ENCODE measurements at places on chromosomes 5 and 9.

- no peak for DNase-seq
These were observed 1.6 kb upstream of the TNPO1 start for GRCh38 chr5:72814864-72815263.

GRCh38 chr5:104347119-104347708, 784.6 kb upstream of the NUDT12 start:
- no peak for DNase-seq

- peak; percentile 44 for DNase-seq
These were observed 1.3 kb downstream of the MACIR start for GRCh38 chr5:103259705-103260355.

DNA sequence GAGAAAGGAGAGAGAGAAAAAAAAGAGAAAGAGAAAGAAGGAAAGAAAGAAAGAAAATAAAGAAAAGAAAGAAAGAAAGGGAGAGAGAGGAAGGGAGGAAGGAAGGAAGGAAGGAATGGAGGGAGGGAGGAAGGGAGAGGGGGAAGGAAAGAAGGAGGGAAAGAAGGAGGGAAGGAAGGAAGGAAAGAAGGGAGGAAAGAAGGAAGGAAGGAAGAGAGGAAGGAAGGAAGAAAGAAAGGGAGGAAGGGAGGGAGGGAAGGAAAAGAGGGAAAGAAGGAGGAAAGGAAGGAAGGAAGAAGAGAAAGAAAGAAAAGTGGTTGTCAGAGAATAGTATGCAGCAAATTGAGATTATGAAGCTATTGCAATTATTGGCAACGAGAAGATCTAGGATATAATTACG, 49.9 kb upstream of the NIPBL start:
- DNase-seq, result no peak

DNA sequence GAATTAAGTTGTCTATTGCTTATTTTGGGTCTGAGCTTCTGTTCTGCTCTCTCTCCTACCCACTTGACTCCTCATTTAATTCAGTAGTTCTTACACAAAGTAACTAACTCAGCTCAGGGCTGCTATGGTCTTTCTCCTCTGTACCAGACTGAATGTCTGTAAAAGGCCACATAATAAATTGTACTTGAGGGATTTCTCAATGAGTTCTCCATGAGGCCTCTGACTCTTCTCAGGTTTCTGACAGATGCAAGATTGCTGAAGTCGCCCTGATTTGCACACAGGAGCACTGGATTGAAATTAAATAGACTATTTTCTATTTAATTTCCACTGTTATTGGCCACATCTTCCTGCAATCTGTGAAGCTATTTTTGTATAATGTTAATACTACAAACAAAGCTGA, 2.9 kb downstream of the IQGAP2 start:
- DNase-seq, result no peak

GRCh38 chr9:86575825-86576525, 221.8 kb upstream of the TUT7 start:
- DNase-seq, result no peak

DNA sequence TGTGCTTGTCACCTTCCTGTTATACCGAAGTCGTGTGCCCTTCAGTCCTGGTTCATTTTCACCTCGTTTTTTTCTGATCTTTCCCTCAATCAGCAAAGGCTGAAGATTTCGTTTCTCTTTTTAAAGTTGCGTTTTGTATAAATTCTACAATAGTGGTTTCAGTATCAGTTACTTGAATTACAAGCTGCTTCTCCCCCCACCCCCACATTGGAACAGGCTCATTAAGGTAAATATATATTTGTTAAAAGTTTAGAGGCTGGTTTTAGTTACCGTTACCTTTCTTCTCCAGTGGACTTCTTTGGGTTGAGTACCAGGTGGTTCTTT, 881 bp downstream of the SUB1 start:
- DNase-seq, result no peak

DNA sequence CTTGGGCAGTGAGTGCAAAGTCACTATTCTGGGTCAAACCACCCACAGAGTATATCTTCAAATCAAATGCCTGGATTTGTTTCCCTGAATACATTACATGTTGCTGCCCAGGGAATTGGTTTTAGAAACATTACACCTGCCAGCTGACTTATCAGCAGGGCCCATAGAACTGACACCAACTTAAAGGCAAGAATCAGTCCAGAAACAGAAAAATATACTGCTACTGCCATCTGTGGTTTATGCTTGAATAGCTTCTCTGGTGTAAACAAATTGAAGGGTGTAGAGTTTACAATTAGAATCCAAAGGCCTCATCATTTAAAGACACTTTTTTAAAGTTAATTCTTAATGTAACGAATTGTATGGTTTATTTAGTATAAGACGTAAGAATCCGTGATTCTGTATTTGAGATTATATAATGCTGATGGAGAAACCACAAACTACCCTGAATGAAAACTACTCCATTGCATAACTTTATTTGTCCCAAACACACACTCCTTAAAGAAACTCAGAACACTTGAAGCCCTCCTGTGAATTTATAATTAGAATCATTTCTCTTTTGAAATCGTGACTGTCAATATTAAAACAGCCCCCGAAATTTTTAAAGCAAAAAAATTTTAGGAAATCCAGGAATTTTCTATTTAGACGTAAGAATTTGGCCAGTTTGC, 6.2 kb downstream of the NR6A1 start:
- no peak for DNase-seq

- peak; percentile 60 for DNase-seq
These were observed 48.1 kb downstream of the THBS4 start for GRCh38 chr5:80083101-80083890.

- peak; percentile 75 for DNase-seq
These were observed 65.2 kb downstream of the SREK1 start for GRCh38 chr5:66209350-66209749.

GRCh38 chr5:14491015-14491915, 90.3 kb upstream of the OTULINL start:
- DNase-seq, result no peak

DNA sequence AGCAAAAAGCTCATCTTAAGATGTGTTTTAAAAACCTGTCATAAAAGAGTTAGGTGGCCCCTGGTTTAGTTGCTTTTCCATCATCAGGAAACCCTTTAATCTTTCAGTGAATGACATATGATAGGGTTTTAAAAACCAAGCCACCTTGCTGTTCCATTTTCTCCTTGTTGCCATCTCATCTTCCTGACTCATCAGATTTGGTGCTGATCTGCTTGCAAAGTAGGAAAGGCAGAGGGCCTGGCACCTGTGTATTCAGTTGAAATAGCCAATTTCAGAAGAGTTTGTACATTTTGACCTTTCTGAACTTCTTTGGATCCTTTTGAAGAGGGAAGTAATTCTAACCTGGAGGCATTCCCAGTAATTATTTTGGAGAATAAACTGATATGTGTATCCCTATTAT, 272.7 kb downstream of the CD180 start:
- no peak for DNase-seq

GRCh38 chr5:99272576-99272975, 343.8 kb upstream of the CHD1 start:
- DNase-seq, result no peak

- peak; percentile 90 for DNase-seq
These were observed 1696.0 kb upstream of the CDH9 start for GRCh38 chr5:28734396-28734795.

DNA sequence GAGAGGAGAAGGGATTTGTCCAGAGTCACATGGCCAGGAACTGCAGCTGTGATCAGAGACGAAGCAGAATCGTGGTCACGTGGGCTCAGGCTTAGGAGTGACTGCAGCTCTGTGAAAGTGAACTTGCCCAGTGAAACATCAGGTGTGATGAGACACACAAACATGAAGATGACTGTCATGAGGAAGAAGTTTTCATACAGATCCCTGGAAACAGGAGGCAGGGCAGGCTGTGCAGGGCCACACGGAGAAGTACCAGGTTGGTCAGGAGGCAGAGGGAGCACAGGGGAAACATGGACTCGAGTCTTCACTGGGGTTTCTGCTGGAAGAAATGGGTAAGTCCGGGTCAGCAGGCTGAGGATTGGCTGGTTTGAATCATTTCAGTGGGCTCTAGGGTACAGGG, 64.1 kb downstream of the BARX1 start:
- no peak for DNase-seq

GRCh38 chr5:7412409-7412808, 16.5 kb downstream of the ADCY2 start:
- no peak for DNase-seq

- no peak for DNase-seq
These were observed 20.3 kb downstream of the PAIP2 start for GRCh38 chr5:139361835-139362429.

- DNase-seq, result no peak
These were observed 49.7 kb downstream of the RECK start for GRCh38 chr9:36086442-36086841.

DNA sequence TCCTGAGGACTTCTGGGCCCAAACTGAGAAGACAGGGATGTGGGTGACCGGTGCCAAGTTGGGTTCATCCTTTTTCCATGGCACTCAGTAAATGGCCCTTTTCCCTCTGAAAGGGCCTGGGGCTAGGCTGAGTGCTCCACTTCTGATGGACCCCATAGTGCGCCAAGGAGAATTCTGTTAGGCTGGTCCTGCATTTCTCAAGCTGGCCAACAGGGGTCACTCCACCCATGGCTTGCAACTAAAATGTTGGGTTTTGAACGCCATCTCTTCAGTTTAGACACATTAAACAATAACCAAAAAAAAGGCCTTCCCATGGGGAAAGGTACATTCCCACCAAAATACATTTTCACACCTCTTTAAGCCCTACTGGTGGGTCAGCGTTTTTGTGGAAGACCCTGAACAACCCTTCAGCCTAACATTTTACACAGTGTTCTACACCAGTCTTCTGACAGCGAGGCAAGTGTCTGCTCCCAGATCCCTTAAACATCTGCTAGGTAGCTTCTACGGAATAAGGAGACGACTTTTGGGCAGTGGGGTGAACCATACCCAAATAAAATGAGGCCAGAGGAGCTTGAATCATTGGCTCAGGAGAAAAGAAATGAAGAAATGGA, 27.3 kb downstream of the CNTFR start:
- DNase-seq, result no peak

GRCh38 chr5:143646961-143647360, 165.0 kb upstream of the HMHB1 start:
- DNase-seq, result no peak

DNA sequence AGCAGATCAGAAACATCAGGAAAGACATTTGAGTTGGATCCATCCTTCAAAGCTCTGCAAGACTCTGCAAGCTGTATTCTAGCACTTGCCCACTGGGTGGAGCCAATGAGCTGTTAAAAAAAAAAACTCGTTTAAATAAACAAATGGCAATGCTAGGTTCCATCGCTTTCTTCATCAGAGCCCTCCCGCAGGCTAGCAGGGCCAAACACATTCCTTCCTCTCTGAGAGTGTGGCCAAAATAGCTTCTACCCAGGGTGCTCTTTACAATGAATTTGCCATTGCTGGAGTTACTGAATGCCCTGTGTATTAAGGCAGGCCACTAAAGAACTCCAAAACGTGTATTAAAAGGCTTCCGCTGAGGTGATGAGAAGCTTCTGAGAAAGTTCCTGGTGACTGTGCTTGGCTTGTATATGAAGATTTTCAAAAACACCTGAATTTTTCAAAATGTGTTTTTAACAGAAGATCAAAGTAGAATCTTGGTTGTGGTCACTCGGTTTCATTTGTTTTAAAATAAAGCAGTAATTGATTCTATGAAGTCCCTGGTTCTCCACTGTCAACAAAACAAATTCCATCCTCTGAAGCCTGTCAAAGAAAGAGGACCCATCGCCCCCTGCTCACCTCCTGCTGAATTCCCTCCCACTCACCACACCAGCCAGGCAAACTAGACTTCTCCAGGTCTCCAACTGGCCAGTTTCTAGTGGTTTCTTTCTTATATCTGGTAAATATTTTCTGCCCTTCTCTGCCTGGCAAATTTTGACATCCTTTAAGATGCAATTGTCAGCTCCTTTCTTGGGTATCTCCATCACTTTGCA, 36.5 kb upstream of the EQTN start:
- peak; percentile 74 for DNase-seq

- no peak for DNase-seq
These were observed 25.5 kb upstream of the NR4A3 start for GRCh38 chr9:99796231-99796630.

DNA sequence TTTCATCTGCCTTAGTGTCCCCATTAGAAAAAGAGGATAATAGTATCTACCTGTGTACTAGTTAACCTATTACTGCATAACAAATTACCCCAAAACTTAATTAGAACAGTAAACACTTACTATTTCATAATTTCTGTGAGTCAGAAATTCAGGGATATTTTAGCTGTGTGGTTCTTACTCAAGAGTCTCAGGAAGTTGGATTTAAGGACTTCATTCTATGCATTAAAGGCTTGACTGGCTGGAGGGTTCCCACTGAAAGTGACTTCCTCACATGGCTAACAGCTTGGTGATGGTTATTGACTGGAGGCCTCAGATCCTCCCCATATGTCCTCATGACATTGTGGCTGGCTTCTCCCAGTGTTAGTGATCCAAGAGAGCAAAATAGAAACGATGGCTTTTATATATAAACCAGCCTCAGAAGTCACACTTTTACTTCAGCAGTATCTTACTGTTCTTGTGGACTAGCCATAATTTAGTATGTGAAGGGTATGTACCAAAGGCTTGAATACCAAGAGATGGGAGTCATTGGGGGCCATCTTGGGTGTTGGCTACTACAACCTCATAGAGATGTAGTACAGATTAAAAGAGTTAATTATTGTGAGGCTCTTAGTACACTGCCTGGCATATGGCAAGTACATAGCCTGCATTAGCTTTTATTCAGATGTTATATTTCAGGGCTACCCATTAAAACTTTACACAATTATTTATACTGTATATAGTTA, 9.9 kb downstream of the RAD23B start:
- no peak for DNase-seq

All from HT1080 (cell line).